ENCODE measurements at places on chromosomes 2 and 18. TPM values are rescaled to one million over a fixed set of nuclear protein-coding genes. Genes with fewer than 3 reads are reported as not detected.

The PJVK gene
- 3.7 TPM for total RNA-seq

The GAREM1 gene
- total RNA-seq: 6.2 TPM

The VAMP5 gene
- not detected for total RNA-seq

The CYB5A gene
- total RNA-seq: 30.1 TPM

The IGFBP2 gene
- total RNA-seq: 1,045 TPM

The TMEM178A gene
- total RNA-seq: 1.4 TPM

The DQX1 gene
- not detected for total RNA-seq

The CARF gene
- 7.8 TPM for total RNA-seq

The SOCS6 gene
- total RNA-seq: 17.3 TPM

The C1D gene
- total RNA-seq: 13.7 TPM

The CABLES1 gene
- 29.3 TPM for total RNA-seq

The ERLEC1 gene
- 71.4 TPM for total RNA-seq

The PIEZO2 gene
- total RNA-seq: 142 TPM

The RGPD3 gene
- total RNA-seq: not detected

The CFC1 gene
- total RNA-seq: not detected

The PRKAG3 gene
- not detected for total RNA-seq

The CTDP1 gene
- 21.0 TPM for total RNA-seq

The TRIP12 gene
- 231 TPM for total RNA-seq

The CYP26B1 gene
- total RNA-seq: 4.9 TPM

The EVA1A gene
- total RNA-seq: 27.3 TPM

The IGFBP5 gene
- 500 TPM for total RNA-seq

The TMEM182 gene
- total RNA-seq: 5.1 TPM

The TUBA4B gene
- not detected for total RNA-seq

The KCNG2 gene
- not detected for total RNA-seq

The PMAIP1 gene
- total RNA-seq: 4.1 TPM

The SERPINB12 gene
- not detected for total RNA-seq

The ANKRD23 gene
- total RNA-seq: 4.4 TPM

The FHL2 gene
- 104 TPM for total RNA-seq

The LRP2 gene
- total RNA-seq: not detected

The TRIM43 gene
- not detected for total RNA-seq

The NBEAL1 gene
- total RNA-seq: 41.4 TPM

The METTL4 gene
- 7.6 TPM for total RNA-seq

The ELOA2 gene
- total RNA-seq: not detected

The RUFY4 gene
- total RNA-seq: not detected

The CYP27C1 gene
- 11.7 TPM for total RNA-seq

The NDUFV2 gene
- total RNA-seq: 90.5 TPM

The PASK gene
- 13.8 TPM for total RNA-seq

The LYPD1 gene
- total RNA-seq: 4.1 TPM

The TDRD15 gene
- 0.10 TPM for total RNA-seq

The SMAD4 gene
- 113 TPM for total RNA-seq

The STPG4 gene
- 0.25 TPM for total RNA-seq

The PLEK gene
- total RNA-seq: not detected

The BCL2 gene
- total RNA-seq: 4.2 TPM

The CD8B gene
- not detected for total RNA-seq

Measured in chondrocyte (in vitro differentiated cells).